Activated CD4-positive, CD25-positive, alpha-beta regulatory T cell treated with anti-CD3 and anti-CD28 coated beads, Interleukin-2, amount 50 U/mL, for 72 hours (primary cell): ENCODE measurements at places on chromosomes 6 and 20.

GRCh38 chr6:16625291-16626265, 135.7 kb downstream of the ATXN1 start:
- DNase-seq, result no peak

- no peak for DNase-seq
Observed at GRCh38 chr20:63656451-63656850, 1.7 kb upstream of the RTEL1 start.

GRCh38 chr20:48025051-48025515, 239.8 kb upstream of the SULF2 start:
- no peak for DNase-seq

GRCh38 chr6:20954315-20954714, 420.1 kb downstream of the CDKAL1 start:
- no peak for DNase-seq

- no peak for DNase-seq
Observed at GRCh38 chr6:120451508-120451907, 882.8 kb downstream of the TBC1D32 start.

- no peak for DNase-seq
Observed at GRCh38 chr6:139343052-139343750, 31.2 kb downstream of the CITED2 start.

GRCh38 chr6:11202513-11203305, 29.8 kb downstream of the NEDD9 start:
- DNase-seq, result no peak

DNA sequence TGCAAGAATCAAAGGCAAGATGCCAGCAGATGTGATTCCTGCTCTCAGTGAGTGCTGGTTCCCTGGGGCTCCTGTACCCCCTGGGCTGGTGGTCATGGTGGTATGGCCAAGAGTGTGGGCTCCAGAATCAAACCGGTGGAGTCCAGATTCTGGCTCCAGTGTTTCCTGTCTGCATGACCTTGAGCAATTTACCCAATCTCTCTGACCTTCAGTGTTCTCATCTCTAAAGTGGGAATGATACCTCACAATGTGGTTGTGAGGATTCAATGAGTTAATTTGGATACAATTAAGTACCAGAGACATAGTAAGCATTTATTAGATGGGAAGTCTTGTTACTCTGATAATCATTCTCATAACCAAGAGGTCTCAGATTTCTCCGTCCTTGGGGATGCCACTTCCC, 218.4 kb upstream of the JARID2 start:
- no peak for DNase-seq

DNA sequence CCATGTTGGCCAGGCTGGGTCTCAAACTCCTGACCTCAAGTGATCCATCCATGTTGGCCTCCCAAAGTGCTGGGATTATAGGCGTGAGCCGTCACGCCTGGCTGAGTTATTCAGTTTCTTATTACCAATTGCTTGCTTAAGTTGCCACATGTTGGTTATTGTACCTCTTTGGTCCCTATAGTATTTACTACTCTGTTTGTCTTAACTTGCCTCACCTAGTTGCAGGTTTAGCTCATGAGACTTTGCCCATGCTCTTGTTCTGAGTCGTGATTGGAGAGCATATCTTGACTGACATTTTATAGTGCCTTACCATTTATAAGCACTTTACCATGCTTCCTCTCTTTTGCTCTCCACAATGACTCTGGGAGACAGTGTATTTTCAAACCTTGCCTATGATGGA, 134.2 kb upstream of the HDGFL1 start:
- no peak for DNase-seq

GRCh38 chr6:47238456-47238995, 71.2 kb downstream of the TNFRSF21 start:
- no peak for DNase-seq

DNA sequence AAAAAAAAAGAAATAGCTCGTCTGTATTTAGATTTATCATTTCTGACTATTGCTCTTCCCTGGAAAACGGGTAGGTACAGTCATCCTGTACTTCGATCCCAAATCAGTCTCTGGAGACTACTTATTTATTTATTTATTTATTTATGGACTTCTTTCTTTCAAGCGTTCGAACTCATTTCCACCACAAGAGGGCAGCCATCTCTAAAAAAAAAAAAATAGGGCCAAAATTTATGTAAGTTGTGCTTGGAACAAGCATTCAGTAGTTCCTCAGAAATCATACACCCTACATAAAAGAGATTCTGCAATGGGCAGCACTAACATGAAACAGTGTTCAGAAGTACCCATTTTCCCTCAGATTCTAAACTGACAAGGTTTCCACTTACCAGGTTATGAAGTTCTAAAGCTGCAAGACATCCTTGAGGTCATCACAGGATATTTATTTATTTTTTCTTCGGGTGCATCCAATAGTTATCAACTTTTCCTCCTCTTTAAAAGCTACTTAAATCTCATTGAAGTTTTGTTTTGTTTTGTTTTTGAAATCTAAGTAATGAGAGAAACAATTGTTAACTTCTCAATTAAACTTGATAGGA, 1.9 kb upstream of the BMP2 start:
- no peak for DNase-seq

DNA sequence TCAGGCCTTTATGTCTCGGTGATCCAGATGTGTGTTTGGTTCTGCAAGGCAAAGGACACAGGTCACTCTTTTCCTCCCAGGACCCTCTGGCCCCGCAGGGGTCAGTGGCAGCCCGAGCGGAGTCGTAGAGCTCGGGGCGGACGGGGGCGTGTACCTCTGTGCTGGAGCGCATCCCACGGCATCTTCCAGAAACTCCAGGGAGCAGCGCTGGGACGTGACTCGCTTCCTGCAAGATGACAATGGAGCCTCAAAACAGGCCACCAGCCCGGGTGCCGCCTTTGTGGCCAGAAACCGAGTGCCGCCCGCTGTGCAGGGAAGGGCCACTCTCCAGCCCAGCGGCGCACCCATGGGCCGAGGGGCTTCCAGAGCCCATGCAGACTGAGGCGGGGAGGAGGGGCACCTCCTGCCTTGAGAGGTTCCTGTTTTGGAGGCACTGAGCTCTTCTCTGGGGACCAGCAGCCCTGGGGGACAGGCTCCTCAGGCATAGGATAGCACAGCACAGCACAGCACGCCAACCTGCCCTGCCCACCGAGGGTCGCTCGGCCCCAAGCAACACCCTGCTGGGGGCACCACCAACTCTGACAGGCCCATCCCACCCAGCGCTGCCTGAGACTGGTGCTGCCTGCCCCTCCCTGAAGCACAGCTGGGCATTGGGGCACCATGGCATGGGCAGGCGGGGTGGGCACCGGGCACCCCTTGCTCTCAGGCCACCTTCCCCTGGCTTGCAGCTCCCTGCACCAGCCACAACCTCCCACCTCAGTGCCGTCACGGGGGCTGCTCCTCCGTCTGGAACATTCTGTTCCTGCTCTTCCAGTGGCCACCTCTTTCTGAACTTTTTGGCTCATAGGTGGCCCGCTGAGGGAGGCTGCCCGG, 9.7 kb downstream of the RPS21 start:
- DNase-seq, result no peak

GRCh38 chr6:147160593-147160992, 43.6 kb upstream of the STXBP5 start:
- no peak for DNase-seq

- DNase-seq, result no peak
Observed at GRCh38 chr6:157253017-157253416, 70.3 kb downstream of the TMEM242 start.

- DNase-seq, result peak; percentile 78
Observed at GRCh38 chr20:32358883-32359632, 927 bp downstream of the ASXL1 start.

GRCh38 chr6:147567141-147567805, 58.8 kb downstream of the SAMD5 start:
- no peak for DNase-seq

DNA sequence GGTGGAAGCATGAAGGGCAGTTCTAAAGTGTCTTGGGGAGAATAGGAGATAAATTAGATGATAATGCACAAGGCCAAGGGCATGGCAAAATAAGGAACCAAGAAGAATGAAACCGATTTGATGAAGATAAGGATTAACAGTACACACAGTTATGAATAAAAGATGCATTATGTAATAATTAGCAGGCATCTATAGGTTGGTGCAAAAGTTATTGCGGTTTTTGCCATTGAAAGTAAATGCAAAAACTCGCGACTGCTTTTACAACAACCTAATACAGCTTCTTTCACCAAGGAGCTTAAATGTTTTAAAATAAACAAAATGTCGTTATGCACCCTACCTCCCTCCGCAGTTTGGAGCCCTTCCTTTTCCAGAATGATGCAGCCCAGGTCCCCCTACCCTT, 29.0 kb downstream of the MAS1 start:
- no peak for DNase-seq

DNA sequence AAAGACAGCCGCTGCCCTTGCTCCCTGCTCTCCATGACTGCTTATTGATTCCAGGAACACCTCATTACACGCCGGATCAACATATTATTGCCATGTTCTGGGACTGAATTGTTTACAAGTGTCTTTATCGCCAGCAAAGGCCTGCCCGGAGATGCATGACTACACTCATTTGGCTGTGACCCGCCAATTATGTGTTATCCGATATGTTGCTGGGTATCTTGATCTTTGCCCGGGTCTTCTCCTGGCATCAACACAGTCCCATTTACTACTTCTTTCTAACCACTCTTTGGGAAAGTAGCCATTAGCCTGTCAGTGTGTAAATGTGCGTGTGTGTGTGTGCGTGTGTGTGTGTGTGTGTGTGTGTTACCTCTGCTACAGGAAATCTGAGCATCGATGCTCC, 15.4 kb downstream of the LINC00237 start:
- no peak for DNase-seq

DNA sequence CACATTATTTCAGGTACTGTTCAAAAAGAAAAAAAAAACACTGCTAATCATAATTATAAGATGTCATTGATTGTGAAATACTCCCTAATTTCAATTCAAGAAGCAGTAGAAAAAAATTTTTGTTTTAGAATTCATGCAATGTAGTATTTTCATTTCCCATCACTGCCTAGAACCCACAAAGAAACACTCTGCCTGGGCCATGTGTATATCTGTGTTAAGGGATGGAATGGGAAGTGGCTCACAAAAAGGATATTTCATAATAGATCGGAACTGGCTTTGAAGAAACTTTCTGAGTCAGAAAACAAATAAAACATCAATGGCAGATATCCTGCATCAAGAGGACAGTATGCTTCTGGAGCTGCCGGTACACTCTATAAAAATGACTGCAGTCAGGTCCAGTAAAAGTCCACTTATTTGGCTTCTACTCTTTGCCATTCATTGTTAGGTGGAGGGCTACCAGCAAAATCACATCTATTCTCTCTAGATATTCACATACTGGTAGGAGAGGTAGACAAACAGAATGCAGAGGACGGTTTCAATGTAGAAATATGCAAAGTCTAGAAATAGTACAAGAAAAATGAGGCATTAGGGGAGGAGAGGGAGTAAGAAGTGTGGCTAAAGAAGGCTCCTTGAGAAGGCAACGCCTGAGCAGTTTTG, 135.0 kb upstream of the TNFAIP3 start:
- DNase-seq, result no peak

GRCh38 chr6:77397561-77397960, 65.7 kb downstream of the HTR1B start:
- no peak for DNase-seq

DNA sequence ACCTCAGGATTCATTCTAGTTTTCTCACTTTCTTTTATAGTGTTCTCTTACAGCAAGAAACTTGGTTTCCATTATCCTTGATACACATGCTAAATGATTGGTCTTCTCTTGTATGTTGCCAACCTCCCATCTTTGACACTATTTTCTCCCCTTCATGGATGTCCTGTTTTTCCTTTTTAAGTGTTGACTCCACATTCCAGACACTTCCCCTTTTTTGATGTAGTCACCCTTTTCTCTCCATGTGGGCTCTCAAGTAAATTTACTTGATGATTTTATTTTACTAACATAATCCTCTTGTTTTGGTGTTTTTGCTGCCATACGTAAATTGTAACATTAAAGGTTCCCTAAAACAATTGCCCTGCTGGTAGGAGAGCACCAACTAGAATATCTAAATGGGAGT, 148.1 kb downstream of the ZFAND3 start:
- DNase-seq, result no peak

DNA sequence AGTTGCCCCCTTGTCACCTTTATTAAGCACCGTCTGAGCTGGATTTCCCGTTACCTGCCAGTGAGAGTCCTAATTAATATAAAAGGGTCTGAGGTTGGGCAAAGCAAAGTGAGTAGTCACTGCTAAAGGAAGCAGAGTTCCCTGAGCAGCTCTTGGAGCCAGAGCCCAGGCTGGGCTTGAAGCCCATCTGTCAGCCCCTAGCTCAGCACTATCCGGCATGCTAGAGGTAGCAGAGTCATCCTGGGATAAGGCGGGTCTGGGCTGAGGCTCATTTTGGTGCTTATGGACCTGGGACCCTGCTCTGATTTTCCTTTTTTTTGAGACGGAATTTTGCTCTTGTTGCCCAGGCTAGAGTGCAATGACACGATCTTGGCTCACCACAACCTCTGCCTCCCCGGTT, 46.2 kb downstream of the ADNP start:
- DNase-seq, result no peak

DNA sequence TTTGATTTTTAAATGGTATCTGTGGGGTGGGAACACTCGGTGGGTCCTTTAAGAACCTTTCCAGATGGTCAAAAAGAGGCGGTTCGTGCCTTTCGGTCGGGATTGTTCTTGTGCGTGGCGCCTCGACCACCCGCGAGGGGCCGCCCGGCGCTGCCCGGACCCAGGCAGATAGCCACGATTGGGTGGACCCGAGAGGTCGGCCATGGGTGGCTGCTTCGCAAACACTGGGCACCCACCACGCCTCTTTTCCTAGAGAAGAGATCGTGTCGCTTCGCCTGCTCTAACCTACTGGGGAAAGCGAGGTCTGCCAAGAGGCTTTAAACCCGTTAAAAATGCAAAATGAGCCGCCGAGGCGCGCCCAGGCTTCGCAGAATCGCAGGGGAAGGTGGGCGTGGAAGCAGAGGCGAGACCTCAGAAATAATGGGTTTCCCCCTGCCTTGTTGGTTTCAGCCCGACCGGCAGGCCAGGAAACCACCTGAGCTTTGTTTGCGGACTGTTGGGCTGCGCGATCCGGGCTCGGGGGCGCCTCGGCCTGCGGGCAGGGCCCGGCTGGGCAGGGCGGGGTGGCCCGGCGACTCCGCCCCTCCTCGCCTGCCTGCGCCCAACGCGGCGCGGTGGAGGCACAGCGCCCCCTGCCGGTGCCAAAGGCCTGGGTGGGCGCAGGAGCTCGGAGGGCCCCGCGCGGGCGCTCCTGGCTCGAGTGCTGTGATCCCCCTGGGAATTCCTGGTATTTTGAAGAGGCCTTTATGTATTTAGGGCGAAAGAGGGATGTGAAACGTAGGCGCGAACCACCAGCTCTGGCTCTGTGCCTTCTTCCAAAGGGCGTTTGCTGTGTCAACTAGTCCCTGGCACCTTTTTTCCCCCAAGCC, 1.6 kb downstream of the MARCKS start:
- peak; percentile 82 for DNase-seq

DNA sequence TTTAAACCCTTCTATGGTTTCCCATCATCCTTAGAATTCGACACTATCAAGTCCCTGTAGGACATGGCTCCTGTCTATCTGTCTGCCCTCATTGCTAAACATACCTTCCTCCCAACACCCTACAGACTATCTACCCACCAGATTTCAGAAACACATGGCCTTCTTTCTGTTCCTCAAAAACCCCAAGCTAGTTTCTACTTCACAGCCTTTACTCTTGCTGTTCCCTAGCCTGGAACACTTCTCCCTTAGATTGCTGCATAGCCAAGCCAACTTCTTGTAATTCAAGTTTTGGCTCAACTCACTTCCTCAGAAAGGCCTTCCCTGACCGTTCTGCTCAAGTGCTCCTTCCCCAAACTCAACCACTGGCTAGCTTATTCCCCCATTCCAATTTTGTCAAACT, 156.2 kb downstream of the BTBD9 start:
- no peak for DNase-seq

- no peak for DNase-seq
Observed at GRCh38 chr20:34861386-34862084, 11.1 kb downstream of the GGT7 start.
